Ovary (tissue), 10 donors: ENCODE measurements at places on chromosomes 7 and 10.

DNA sequence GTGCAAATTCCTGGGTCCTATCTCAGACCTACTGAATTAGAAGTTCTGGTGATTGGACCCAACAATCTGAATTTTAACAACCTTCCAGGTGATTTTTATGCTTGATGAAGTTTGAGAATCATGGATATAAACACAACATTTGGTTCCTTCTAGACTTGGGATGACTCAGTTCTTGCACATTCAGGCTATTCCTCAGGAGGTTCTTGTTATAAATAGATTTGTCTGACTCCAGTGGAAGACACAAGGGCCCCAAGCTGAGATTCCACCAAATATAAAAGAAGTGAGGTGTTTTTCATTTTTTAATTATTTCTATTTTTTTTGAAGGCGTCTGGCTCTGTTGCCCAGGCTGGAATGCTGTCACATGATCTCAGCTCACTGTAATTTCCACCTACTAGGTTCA, 9.4 kb upstream of the TAS2R16 start:
- DNase-seq, result no peak

- no peak for DNase-seq
These were observed 142.0 kb downstream of the LCOR start for GRCh38 chr10:96973809-96974747.

DNA sequence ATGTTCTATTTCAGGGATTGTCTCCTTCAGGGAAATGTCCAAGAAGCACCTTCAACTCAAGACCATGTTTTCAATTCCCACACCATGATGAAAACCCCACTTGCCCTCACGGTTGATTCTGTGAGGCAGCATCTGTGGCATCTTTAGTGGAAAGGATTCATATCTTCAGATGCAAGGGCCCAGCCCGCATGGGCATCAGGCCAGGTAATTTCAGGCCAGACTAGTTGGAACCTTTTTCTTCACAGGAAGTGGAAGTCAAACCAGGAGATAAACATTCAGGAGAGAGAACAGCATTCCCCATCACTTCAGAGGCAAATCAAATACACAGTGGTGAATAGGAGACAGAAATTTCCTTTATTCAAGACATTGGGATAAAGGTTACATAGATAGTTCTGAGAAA, 88.8 kb downstream of the JCAD start:
- DNase-seq, result no peak

GRCh38 chr10:5545778-5546710, 21.3 kb downstream of the CALML3 start:
- DNase-seq, result no peak

GRCh38 chr10:33571616-33572015, 237.1 kb upstream of the NRP1 start:
- no peak for DNase-seq

DNA sequence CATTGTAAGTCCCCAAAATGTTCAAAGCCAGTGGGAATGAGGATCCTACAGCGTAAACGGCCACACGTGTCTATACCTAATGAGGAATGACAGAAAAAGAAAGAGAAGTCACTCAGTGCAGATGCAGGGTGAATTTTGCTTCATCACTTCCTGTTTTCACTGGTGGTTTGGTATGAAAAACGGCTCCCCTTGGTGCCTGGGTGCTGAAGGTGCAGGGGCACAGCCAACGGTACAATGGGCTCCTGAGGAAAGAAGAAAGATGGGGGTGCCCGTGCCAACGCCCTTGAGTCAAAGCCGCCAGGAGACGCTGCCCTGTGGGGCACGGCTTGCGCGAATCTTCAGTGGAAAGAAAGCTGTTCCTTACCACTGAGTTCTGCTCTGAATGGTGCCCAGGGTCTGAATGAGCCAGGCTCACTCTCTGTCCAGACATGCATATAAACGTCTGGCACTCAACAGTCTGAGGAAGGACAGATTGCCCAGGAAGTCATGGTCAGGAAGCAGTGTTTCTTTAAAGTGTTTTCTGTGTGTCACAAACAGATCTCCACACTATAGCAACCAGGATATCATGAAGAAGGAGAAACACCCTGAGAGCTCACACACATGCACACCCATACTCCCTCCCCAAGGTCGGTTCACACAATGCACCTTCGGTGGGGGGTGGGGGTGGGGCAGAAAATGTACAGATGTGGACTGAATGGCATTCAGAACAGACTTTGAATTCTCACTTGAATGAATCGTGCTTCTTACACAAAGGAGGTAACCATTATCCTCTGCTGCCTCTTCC, 105.8 kb downstream of the ELMO1 start:
- DNase-seq, result no peak

DNA sequence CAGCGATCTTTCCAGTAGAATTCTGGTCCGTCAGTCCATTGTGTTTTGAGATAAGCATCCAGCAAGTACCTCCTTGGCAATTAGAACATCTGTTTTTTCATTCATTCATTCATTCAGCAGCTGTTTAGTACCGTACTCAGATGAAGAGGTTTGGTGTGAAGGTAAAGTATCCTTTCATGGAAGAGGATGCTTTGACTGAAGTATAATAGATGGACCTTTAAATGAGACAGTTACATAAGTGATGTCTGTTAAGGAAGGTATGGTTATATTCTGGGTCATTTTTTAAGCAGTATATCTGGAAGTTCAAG, 1.2 kb downstream of the MAPK8 start:
- no peak for DNase-seq

- DNase-seq, result no peak
These were observed 17.5 kb downstream of the LAMB4 start for GRCh38 chr7:108112683-108113082.

DNA sequence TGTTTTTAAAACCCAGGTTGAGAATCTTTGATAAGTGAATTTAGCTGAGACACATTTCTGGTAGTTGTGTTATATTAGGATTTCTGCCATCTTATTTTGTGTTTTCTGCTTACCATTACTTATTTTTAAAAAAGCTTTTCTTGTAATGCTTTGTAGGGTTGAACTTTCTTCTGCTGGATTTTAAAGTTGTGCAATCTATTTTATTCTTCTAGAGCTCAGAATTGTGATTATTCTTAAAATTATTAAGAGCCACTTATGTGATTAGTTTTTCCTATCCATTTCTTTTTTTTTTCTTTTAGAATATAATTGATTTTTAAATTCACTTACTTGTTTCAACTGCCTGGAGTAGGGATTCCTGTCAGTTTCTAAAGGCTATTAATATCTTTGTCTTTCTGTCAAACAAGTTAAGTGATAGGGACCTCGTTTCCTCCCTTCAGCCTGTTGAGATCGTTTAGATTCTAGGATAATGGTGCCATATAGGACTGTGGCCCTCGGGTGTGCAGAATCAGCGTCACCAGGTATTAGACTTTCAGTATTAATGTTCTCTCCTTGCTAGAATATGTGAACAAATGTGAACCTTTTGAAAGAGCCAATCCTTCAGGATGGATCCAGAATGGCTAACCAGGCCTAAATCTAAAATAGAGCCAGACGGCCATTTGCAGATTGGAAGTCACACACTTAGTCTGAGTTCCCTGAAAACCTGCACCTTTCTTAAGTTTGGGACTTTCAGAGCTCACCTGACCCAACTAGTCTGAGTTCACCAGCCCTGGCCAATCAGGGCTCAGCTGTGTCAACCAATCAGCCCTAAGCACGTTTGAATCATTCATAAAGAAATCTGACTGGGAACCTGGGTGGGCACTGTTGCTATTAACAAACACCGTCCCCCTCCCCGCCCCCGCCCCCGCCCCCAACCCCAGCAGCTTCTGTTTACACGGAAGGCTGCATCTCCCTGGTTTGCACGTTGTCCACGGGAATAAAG, 26.2 kb downstream of the CUX1 start:
- no peak for DNase-seq

- DNase-seq, result no peak
These were observed 162.8 kb upstream of the LANCL2 start for GRCh38 chr7:55202150-55202913.

GRCh38 chr10:4902571-4903011, 60.6 kb upstream of the AKR1C1 start:
- DNase-seq, result no peak

DNA sequence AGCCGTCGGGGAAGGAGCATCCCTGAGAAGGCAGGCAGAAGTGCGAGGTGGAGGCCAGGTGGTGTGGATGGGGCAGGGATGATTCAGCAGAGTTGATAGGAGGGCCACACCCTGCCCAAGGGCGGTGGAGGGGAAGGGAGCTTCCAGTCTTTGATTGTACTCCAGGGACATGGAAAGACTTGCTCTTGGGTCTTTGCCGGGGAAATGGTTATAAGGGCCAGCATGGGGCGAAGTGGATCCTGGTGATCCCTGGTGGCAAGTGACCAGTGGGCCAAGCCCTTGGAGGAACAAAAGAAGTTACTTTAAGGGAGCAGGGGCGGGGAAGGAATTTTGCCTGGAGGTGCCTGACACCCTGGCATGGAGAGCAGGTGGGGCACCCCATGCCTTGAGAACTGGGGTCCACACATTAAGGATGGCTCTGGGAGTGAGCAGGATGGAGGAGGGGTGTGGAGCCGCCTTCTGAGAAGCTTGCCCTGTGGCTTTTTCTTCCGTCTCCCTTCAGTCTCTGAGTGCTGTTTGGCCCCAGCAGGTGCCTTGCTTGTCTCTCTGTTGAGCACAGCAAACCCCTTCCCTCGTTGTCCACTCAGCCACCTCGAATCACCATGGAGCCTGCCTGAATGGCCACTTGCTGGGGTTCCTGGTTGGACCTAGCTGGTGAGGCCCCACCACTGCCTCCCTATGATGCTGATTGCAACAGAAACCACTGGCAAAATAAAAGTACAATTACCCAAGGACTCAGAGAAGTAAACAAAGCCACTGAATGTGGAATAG, 83.9 kb downstream of the RAMP3 start:
- DNase-seq, result no peak

DNA sequence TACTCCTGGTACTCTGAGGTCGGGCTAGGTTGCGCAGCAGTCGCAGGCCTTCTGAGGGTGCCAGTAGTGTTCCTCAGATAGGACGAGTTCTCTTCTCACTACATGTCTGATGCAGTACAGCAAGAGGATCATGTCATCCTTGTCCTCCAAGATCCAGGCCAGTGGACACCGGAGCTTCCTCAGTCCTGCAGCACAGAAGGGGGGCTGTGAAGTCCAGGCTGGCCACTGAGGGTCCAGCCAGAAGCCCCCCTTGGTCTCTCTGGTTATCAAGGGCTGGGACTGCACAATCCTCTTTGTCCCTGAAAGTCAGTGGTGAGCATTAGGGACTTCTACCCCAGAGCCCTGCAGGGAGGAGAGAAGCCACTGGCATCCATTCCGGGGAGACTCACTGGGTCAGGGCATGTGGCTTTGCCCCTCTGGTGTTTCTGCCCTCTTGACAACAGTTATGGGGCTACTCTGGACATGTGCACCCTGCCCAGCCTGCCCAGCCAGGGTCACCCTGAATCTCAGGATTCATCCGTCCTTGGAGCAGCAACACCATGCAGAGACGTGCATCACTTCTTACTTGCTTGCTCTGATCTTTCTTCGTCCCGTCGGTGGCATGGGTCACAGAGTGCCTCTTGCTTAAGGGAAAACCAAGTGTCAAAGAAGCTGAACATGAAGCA, 125.7 kb downstream of the ADCY1 start:
- no peak for DNase-seq

DNA sequence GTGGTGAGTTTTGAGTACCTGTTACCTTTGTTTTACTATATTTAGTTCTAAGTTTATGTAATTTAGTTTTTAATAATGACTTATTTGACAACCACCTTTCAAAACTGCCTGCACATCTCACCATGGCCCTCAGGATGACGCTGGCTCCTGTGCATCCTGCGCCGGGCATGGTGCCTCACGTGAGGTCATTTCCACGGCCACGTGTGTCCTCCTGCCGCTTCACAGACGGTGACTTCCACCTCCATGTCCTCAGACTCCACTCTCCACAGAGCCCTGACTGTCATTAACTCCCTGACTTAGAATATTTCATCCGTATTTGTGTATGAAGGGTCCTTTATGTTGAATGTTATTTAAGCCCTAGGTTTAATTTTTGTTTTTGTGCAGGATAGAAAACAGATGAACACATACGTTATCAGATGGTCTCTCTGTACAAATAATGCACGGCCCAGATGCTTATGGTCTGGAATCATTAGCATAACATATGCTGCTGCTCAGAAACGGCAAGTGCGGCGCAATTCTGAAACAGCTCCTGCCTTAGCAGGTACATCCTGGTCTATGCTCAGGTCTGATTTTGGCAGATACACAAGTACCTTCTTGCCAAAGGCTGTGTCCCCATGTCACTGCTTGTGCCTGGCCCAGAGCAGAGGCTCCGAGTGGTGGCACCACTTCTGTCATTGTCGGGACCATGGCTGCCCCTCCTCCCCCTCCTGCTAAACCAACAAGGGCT, 155.8 kb downstream of the WDR37 start:
- DNase-seq, result no peak

DNA sequence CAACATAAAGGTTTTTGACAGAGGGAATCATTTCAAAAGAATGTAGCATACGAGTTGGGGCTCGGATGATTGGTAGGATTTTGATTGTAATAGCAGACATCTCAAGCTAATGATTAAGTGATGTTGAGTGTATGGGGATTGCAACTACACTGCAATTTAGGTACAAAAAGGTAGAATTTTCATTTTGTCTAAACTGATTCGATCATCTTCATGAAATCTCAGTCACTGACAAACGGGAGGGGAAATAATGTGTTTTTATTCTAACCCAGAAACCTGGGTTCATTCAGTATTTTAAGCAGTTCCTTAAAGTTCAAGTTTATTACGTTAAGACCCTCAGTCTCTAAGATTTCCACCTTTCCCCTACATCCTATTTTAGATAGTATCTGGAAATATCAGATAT, 3.9 kb upstream of the PHYHIPL start:
- DNase-seq, result no peak

- DNase-seq, result peak; percentile 63
These were observed 3.4 kb downstream of the TCF7L2 start for GRCh38 chr10:112953174-112954159.

DNA sequence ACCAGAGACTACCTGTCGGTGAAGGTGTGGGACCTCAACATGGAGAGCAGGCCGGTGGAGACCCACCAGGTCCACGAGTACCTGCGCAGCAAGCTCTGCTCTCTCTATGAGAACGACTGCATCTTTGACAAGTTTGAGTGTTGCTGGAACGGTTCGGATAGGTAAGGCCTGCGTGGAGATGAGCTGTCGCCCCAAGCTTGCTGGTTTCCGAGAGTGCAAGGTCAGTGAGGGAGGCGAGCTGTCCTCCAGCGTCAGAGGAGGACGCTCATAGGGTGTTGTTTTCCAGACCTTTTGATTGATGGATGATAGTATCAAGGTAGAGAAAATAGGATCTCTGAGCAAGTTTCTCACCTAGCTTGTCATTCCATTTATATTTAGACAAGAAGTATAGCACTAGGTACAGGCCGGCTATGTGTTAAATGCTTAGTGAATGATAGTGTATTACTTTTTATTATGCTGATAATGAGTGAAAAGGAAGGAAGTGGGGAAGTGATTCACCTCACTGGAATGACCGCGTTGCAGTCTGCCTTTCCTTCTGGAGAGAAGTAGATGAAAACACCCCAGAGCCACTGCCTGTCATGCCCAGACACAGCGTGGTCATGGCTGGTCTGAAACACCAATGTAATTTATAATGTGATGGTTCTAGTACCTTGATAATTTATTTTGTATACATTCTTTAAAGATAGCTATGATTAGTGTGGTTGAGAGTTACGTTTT, 33.9 kb downstream of the BNIP3 start:
- no peak for DNase-seq

GRCh38 chr10:132939957-132940790, 2.2 kb downstream of the CFAP46 start:
- peak; percentile 7 for DNase-seq
